ENCODE measurements at places on chromosomes 16 and 17.

DNA sequence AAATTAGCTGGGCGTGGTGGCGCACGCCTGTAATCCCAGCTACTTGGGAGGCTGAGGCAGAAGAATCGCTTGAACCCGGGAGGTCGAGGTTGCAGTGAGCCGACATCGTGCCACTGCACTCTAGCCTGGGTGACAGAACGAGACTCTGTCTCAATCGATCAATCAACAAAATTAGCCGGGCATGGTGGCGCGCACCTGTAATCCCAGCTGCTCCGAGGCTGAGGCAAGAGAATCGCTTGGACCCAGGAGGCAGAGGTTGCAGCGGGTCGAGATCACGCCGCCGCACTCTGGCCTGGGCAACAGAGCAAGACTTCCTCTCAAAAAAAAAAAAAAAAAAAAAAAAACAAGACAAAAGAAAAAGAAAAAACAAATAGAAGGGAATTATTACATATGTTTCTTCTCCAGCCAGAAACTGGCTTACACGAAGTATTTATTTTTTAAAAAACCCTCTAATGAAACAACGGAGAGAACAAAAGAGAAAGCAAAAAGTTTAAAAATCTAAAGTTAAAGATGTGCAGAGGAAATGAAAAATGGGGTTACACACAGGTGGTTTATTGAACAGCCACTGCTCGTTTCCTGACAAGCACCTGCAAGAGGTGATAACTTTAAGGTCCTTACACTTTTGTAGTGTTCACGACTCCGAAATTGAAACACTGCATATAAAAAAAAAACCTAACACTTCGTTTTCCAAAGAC lies 1.4 kb downstream of the SYNRG start:
- DNase-seq, result peak; percentile 25

DNA sequence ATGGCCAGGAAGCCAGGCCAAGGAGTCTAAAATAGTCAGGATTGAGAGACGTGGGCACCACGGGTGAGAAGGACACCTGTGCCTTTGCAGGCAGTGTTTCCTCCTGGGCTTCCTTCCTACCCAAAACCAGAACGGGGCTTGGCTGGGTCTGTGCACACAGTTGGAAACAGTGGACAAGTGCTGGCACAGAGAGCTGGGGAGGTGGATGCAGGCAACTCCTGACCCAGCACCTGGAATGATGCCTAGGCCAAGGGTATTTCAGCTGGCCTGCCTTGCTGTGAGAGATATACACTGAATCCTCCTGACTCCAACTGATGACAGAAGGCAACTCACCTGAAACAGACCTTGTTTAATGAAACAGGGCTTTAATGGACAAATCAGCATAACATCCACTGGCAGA lies 186.2 kb downstream of the SLC39A11 start:
- no peak for DNase-seq

GRCh38 chr16:80367037-80367658 lies 173.6 kb upstream of the DYNLRB2 start:
- DNase-seq, result no peak

- no peak for DNase-seq
Observed at GRCh38 chr17:17570140-17570797, 21.2 kb downstream of the PEMT start.

DNA sequence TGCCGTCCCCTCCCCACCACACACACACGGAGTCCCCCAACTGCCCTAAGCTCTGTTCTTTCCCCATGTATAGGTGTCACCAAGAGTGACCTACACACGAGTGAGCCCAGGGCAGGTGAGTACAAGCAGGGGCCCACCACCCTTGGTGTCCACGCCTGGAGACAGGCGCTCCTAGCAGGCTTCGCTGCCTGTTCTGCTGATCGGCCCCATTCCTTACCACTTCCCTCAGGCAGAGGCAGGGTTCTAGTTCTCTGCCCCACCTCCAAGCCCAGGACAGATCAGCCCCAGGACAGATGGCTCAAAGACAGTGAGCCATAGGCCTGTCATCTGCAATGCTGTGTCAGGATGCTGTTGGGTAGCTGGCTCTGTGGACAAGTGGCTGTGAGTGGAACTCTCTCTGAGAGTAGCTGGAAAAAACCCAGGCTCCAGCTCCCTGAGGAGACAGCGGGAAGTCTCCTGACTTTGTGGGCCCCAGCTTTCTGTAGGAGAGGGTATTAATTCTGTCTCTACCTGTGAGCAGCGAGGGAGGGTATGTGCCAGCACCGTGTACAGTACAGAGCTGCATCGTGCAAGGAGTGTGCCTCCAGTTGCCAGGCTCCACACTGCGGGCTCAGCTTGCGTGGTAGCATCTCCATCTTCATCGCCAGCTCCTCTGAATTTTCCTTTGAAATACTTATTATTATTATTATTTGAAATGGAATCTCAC lies 897 bp downstream of the TP53I13 start:
- DNase-seq, result no peak

GRCh38 chr16:84920333-84920732 lies 91.0 kb downstream of the ZDHHC7 start:
- DNase-seq, result no peak

GRCh38 chr17:61815863-61816503 lies 47.3 kb downstream of the BRIP1 start:
- DNase-seq, result no peak

- DNase-seq, result no peak
Observed at GRCh38 chr16:23852794-23853562, 17.2 kb downstream of the PRKCB start.

All from naive thymus-derived CD8-positive, alpha-beta T cell (primary cell).